Stimulated activated CD8-positive, alpha-beta memory T cell treated with anti-CD3 and anti-CD28 coated beads, Interleukin-7, amount 100 ng/mL, for 1 hour (primary cell): ENCODE measurements at places on chromosomes 5 and 9.
A peak's percentile ranks its signal among the peaks of the same experiment; 100 is the strongest.

GRCh38 chr5:98513380-98513779 is 260.1 kb upstream of the RGMB start:
- no peak for DNase-seq

DNA sequence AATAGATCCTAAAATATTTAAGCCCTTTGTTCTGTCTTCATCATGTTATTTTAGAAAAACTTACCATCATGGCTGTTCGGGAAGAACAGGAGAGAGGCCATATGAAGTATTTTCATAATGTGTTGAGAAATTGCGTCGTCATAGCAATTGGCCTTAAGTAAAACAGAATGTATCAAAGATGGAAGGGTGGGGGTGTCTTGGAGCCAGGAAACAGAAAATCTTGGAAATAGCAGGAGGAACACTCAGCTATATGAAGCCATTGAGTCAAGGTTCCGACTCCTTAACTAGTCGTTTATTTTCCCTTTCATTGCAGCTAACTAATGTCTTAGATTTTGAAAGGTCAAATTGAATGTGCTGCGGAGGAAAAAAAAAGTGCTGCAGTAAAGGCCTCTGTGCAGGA is 1.3 kb downstream of the SPTAN1 start:
- no peak for DNase-seq

DNA sequence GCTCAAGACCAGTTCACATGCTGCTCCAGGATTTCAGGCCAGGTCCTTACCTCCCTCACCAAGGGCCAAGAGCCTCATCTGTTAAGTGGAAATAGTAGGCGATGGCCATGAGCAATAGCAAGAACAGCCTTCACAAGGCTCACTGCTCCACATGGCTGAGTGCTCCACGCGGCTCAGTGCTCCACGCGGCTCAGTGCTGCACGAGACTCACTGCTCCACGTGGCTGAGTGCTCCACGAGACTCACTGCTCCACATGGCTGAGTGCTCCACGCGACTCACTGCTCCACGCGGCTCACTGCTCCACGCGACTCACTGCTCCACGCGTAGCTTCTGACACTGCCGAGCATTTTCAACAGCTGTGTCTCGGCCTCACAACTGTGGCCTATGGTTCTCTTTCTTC is 36.4 kb upstream of the ADAMTS2 start:
- DNase-seq: no peak

DNA sequence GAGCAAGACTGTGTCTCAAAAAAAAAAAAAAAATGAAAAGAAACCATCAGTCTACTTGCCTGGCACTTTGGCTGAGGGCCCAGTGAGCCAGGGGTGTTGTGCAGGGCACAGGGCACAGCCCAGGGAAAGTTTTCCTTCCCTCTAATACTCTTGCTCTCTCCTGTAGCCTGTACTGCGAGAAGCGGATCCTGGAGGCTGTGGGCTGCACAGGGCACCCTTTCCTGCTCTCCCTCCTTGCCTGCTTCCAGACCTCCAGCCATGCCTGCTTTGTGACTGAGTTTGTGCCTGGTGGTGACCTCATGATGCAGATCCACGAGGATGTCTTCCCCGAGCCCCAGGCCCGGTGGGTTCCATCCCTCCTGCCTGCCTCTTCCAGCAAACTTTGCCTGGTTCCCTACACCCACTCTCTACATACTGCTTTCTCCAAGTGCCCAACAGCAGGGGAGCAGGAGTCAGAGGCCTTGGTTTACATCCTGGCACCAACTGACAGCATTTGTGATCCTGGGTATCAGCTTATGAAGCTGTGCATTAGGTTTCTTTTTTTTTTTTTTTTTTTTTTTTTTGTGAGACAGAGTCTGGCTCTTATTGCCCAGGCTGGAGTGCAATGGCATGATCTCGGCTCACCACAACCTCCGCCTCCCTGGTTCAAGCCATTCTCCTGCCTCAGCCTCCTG is 7.2 kb downstream of the ZDHHC12 start:
- no peak for DNase-seq

DNA sequence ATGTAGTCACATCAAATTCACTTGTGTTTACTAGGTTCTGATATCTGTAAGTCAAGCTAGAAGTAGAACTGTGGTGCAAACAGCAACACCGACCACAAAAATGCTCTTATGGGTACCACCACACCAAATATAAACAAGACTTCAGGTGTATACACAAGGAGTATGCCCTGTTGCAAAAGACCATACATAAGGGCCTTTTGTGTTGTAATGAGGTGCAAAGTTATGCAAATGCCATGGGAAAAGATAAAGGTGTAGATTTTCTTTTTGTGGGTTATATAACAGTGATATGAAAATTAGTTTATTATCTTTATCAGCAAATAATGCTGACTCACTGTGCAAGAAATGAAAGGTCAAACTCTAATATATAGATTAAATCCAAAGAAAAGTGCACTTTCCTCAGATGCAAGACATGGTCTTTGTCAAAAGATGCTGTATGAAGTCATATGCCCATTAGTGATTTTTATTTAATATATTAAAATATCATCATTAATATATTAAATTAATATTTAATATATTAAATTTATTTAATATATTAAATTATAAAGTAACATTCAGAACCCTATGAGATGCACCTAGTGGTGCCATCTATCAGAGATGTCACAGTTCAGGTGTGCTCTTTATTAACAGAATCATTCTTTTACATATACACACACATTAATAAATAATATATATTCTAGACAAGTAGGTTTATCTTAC is 26.7 kb upstream of the ALDH1A1 start:
- DNase-seq: no peak

- DNase-seq: no peak
Observed at GRCh38 chr9:17131494-17131893, 3.3 kb upstream of the CNTLN start.

GRCh38 chr5:128579639-128580038 is 41.6 kb upstream of the FBN2 start:
- DNase-seq: no peak

DNA sequence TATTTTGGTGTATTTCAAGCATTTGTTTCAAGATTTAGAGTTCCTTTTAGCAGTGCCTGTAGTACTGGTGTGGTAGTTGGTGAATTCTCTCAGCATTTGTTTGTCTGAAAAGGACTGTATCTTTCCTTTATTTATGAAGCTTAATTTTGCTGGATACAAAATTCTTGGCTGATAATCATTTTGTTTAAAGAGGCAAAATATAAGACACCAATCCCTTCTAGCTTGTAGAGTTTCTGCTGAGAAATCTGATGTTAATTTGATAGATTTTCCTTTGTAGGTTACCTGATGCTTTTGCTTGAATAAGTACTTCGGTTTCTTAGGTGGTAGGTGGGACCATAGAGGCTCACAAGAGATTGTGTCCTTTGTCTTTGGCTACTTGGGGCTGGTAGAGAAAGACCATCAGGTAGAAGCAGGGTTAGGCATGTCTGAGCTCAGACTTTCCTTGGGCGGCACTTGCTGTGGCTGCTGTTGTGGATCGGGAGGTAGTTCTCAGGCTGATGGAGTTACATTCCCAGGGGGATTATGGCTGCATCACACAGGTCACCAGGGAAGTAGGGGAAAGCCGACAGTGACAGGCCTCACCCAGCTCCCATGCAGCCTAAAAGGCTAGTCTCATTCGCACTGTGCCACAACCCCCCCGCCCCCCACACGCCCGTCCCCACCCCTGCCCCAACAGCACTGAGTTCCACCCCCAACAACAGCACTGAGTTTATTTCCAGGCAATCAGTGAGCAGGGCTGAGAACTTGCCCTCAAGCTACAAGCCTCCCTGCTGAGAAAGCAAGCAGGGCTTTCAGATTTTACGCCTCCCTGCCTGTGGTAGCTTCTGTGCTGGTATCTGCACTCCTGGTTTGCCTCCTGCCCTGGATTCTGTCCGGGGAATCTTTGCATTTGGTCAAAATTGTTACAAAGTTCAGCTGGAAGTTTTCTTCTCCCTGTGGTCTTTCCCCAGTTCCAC is 127.1 kb upstream of the GLRA1 start:
- DNase-seq: no peak

- no peak for DNase-seq
Observed at GRCh38 chr5:95924720-95925377, 36.8 kb downstream of the ELL2 start.

- no peak for DNase-seq
Observed at GRCh38 chr5:151195622-151196021, 28.3 kb downstream of the CCDC69 start.

- no peak for DNase-seq
Observed at GRCh38 chr5:100444961-100445360, 90.2 kb upstream of the FAM174A start.

- DNase-seq: peak; percentile 20
Observed at GRCh38 chr9:72271613-72272478, 93.2 kb downstream of the ZFAND5 start.

DNA sequence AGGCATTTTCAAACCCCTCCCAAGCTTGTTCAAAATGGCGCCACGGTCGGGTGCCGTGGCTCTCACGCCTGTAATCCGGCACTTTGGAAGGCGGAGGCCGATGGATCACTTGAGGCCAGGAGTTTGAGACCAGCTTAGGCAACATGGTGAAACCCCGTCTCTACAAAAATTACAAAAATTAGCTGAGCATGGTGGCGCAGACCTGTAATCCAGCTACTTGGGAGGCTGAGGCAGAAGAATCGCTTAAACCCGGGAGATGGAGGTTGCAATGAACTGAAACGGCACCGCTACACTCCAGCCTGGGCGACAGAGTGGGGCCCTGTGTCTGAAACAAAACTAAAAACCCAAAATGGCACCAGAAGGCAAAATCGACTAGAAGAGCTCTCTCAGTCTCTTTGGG is 142.0 kb downstream of the MTX3 start:
- DNase-seq: no peak

GRCh38 chr5:165576678-165577275 is 2071.4 kb downstream of the MAT2B start:
- no peak for DNase-seq

DNA sequence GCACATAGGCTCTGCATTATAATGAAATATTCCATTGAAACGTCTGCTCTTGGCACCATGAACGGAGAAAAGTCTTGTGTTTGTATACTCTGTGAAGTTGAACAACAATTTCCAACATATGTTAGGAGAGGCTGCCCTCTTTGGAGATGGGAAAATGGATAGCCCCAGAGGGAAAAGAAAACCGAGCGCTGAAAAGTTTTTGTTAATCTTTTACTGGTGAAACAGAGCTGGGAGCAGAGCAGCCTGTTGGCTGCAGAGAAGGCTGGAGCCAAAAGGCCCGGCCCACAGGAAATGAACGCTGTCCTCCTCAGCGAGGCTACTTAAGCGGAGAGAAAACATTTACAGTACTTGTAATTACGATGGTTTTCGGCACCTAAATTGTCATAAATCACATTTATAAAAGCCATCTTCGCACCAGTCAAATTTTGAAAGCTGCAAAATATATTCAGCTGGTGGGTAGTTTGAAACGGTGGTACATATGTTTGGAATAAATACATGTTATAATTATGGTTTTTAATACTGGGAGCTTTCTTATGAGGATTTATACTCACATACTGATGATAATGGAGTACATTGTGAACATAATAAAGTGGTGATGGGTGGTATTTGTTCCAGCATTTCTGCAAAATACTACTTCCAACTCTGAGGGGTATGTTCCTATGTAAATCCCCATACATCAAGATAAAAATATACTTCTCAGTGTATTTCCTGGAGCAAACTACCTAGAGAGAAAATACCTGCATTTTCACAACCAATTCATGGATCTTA is 129.6 kb upstream of the CNTLN start:
- no peak for DNase-seq

- DNase-seq: no peak
Observed at GRCh38 chr9:78363221-78363620, 66.3 kb downstream of the PSAT1 start.

DNA sequence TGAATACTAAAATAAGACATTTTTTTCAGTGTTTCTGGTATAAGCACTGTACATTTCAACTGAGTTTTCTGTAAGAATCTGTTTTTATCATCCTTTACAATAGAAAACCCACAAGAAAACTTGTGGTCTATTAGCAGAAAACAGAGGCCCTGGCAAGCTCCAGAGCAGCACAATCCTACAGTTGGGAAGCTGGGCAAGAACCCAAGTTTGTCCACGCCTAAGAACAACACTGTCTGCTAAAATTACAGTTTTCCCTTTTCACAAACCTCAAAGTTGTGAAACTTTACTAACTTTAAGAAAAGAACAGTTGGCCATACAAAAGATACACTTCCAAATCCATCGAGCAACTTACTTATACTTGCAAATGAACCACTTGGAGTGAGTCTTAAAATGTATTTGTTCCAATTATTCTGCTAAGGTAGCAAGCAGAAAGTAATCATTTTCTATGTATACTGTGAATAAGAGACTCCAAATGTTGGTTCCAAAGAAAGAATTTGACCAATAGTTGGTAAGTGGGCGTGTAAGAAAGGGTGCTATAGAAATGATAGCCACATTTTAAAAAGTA is 982.0 kb upstream of the ARRDC3 start:
- no peak for DNase-seq

DNA sequence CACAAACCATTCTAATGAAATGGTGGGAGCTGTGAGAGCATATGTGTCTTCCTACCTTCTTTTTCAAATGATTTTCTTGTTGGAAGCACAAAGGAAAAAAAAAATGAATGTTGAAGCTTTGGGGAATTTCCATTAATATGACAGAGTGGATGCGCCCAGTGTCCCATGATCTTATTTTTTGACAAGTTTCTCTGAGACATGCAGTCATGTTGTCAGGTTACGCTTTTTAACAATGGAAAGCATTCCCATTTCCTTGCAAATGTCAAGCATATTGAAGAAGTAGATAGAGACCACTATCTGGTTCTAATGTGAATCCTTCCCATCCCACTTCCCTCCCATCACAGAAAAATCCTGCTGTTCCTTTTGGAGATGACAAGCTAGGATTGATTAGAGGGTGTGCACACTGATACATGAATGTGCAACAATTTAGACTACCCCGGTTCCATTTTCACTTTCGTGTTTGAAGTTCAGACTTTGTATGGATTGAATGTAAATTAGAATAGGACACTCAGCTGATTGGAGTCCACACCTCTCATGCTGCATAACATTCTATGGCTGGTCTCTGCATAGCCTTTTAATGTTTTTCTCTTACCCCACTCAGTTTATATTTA is 919.4 kb downstream of the TLE4 start:
- no peak for DNase-seq

GRCh38 chr5:6273090-6273735 is 105.1 kb downstream of the MED10 start:
- no peak for DNase-seq

GRCh38 chr5:96322865-96323264 is 110.2 kb downstream of the PCSK1 start:
- DNase-seq: no peak

- no peak for DNase-seq
Observed at GRCh38 chr5:87868792-87869191, 399.9 kb downstream of the TMEM161B start.

DNA sequence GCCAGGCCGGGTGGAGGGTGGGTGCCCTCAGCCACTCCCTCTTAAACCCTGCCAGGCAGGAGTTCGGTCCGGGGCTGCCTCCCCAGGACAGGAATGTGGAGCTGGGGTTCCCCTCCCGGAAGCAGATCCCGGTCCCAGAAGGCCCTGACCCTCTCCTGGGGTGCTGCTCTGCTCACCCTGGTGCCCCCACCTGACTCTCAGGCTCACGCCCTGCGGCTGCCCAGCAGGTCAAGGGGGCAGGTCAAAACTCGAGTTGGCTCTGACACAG is 3.7 kb upstream of the NRARP start:
- no peak for DNase-seq
